Transverse colon (tissue), 4 donors: ENCODE measurements at places on chromosomes 11 and 22.
A peak's percentile ranks its signal among the peaks of the same experiment; 100 is the strongest.

GRCh38 chr11:76807206-76807875 is 24.2 kb downstream of the TSKU start:
- peak; percentile 89 for DNase-seq

GRCh38 chr11:72179804-72180396 is 12.0 kb upstream of the FOLR1 start:
- DNase-seq = no peak

DNA sequence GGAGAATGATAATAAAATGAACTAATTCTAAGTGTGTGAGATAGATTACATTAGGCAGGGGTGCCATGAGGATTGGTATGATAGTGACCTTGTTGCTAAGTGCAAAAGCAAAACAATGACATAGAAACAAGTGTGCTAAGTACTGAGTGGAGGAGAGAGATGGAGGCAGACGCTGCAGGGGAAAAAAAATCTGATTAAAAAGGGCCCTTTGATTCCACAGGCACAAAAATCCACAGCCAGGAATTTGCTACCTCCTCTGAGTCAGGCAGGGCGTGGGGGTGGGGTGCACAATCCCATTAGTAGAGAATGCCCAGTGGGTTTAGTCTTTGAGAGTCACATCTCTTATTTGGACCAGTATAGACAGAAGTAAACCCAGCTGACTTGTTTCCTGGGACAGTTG is at the start of gene CNTF:
CNTF (plus strand) TSS at position 322 of the 400 bp plus-strand sequence. CDS start 88 bp downstream, outside the sequence.
- DNase-seq = no peak

DNA sequence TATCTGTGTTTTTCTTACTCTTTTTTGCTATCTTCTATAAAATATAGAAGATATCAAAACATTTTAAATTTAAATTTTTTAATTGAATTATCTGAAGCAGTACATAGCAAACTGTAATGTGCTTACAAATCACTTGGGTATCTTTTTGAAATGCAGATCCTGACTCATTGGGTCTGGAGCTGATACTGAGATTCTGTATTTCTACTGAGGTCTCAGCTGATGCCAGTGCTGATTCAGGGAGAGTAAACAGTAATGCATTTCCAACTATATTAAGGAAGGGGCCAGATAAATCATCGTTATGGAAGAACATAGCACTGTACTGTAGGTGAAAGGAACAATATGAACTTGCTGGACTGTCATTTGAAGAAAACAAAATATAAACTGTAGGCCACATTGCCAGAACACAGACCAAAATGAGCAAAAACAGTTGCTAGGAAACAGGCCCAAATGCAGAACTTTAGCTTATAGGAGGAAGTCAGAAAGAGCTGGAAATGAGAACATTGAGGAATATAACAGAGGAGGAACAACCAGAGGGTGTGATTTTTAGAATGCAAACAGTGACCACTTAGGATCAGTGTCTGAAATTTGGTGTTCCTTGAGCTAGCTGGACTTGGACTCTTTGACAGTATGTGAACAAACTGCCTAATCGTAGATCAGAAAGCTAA is 3.3 kb downstream of the ARL14EP start:
- no peak for DNase-seq

DNA sequence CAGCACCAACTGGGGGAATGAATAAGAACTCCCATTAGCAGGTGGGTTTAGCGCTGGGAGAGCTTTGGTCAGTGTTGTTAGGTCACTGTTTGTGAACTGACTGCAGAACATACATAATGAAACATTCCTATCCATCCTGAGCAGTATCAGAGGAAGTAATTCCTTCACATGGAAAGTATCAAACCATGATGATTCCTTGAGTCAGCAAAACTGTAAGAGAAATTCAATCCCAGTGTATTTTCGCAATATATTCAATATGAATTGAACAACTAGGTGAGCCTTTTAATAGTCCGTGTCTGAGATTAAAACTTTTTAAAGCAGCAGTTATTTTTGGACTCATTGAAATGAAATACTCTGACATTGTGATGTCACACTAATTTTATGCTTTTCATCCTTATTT is 42.9 kb upstream of the TTC36 start:
- DNase-seq = no peak

DNA sequence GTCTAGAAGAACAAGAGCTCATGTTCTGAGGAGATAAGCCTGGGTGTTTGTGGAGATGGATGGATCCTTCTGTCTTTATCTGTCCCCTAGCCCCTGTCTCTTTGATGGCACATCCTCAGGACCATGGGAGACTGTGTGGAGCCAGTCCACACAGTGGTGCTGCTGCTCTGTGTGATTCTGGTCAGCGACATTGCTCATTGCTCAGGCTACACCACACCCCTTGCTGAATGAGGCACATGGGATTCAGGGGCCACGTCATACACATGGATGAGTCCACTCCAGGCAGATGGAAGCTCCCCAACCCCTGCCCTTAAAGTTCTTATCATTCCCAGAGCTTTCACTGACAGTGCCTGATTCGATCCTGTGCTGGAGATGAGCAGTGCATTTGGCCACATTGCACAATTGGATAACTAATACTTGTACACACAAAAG is 222.2 kb downstream of the NAV2 start:
- no peak for DNase-seq

GRCh38 chr22:39851606-39852315 is 41.8 kb downstream of the ENTHD1 start:
- DNase-seq = no peak

GRCh38 chr11:107477820-107478219 is 20.2 kb upstream of the CWF19L2 start:
- DNase-seq = no peak
